ENCODE measurements at places on chromosomes 6 and 20.

DNA sequence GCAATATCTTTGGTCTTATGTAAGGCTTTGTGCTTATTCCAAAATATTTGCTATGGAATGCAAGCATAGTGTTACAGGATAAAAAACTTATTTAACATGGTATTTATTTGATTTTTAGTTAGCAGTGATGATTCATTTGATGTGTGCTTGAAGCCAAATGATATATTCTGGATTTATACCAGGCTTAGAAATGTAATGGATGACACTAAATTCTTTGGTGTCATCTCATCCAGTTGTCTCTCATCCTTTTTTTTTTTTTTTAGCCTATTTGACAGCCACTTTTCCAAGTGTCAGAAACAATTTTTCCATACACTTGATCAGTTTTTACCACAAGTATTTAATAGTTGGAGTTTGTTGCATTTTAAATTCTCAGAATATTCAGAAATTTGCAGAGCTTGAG lies 515.3 kb downstream of the CDKAL1 start:
- no peak for DNase-seq

GRCh38 chr6:102154176-102154575 lies 760.7 kb downstream of the GRIK2 start:
- no peak for DNase-seq

- DNase-seq: no peak
These were observed 1176.0 kb upstream of the GJE1 start for GRCh38 chr6:140956571-140957369.

- no peak for DNase-seq
These were observed 423.3 kb downstream of the QKI start for GRCh38 chr6:163837691-163838431.

- no peak for DNase-seq
These were observed 779.6 kb downstream of the MAFB start for GRCh38 chr20:39909447-39909846.

- DNase-seq: no peak
These were observed 21.9 kb downstream of the TOP1 start for GRCh38 chr20:41050361-41051008.

All from activated naive CD4-positive, alpha-beta T cell treated with anti-CD3 and anti-CD28 coated beads, Interleukin-2, amount 10 ng/mL, durations not matched to agents 7 days and 5 days (primary cell).